ENCODE measurements at places on chromosomes 12 and 14.
A peak's percentile ranks its signal among the peaks of the same experiment; 100 is the strongest.

DNA sequence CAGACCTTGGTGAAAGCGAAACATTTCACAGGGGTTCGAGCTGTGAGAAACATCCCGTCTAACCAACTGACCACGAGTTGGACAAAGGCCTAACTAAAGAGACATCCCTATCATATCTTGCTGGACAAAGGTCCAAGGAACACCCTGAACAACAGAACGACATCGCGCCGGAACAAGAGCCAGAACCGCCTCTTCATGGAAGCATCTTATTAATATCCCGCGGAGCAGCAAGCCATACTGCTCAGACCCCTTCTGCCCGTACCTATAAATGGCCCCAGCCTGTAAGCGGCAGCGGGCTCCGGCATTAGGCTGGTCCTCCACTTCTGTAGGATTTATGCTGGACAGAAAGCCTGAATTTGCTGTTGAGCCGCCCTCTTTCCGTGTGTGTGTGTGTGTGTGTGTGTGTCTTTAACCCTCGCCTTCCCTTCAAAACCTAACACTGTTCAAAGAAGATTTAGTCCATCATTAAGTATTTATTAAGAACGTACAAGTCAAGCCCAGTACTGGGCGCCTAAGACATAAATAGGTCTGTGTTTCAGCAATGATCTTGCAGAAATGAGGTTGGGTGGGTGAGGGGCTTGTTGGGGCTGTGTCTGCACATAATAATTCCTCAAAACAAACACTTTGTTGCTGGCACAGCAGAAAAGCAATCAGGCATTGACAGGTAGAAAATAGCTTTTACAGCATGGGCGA, 1.9 kb downstream of the SLC6A15 start:
- DNase-seq = peak; percentile 8

- DNase-seq = no peak
These were observed 2.0 kb upstream of the BEGAIN start for GRCh38 chr14:100589071-100589759.

DNA sequence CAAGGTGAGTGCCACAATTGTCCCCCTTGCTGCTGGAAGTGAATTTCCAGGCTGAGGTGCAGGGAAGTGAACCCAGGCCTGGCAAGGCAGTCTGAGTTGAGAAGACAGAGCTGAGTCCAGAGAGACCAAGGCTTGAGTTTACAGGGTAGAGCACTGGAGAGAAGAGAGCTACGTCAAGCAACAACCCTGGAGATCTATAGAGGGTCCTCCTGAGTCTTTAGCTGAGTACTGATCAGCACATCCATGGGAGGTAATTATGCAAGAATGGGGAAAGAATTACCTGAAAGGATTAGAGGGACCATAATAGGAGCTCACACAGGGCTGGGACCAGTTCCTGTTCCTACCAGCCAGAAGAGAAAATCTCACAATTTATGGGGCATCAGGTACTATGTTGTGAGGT, 190.7 kb downstream of the NEDD1 start:
- DNase-seq = no peak

GRCh38 chr12:93174048-93174447, 203.7 kb upstream of the NUDT4 start:
- DNase-seq = peak; percentile 51

- DNase-seq = peak; percentile 72
These were observed 270.6 kb downstream of the PAWR start for GRCh38 chr12:79420146-79420618.
